ENCODE measurements at places on chromosomes 2 and 18.

- DNase-seq = no peak
Measured at GRCh38 chr2:198700319-198700718, 757.4 kb downstream of the SATB2 start.

DNA sequence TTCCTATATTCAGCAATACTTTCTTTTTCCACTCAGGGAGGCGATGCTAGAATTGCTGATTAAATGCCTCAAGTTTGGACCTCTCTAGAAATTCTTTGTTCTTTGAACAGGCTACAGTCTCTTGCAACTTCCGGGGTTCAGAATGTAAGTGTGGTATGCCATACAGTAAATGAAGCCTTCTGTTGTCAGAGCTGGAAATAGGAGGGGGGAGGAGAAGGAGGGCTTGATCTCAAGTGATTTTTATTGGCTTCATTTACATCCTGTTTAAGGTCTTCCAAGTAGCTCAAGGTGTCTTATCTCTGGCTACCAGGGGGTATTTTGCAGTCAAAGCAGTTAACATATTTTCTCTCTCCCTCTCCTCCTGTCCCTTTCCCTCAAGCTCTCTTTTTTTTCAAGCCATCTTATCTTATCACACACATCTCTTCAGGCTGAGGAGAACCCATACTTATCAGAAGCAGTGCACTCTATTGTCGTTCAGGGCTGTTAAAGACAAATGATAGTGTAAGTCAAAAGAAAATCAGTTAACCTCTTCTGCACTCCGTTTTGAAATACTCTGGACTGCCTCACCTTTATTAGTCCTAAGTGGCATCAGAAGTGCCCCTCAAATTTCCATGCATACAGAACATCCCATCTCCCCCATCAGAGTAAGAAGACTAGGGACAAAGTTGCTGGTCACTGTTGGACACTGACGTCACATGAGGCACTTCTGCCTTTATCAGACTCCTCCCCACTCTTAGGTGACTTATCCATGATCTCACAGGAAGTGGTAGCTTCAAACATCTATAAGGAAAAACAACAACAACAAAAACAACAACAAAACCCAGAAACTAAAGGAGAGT, 112.2 kb downstream of the ZNF521 start:
- peak; percentile 70 for DNase-seq

GRCh38 chr2:162198239-162198638, 45.0 kb downstream of the FAP start:
- no peak for DNase-seq

- no peak for DNase-seq
Measured at GRCh38 chr2:234459401-234460009, 37.4 kb downstream of the ARL4C start.

DNA sequence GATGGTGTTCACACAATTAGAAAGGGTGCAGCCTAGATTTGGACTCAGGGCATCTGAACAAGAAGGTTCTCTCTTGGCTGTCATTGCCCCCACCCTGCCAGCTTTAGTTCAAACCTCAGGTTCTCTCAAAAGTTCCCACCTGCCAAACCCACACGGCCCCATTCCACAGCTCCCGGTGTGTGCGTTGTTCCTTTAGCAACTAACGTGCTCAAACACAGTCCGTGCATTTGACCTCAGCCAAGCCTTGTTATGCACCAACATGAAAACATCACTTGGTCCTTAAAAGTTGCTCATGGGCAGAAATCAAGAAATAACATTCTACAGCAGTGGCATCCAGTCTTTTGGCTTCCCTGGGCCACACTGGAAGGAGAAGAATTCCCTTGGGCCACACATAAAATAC, 32.0 kb downstream of the LOXHD1 start:
- DNase-seq = no peak

GRCh38 chr2:103176294-103176915, 414.6 kb downstream of the TMEM182 start:
- no peak for DNase-seq
